ENCODE measurements at places on chromosomes 4 and X.

DNA sequence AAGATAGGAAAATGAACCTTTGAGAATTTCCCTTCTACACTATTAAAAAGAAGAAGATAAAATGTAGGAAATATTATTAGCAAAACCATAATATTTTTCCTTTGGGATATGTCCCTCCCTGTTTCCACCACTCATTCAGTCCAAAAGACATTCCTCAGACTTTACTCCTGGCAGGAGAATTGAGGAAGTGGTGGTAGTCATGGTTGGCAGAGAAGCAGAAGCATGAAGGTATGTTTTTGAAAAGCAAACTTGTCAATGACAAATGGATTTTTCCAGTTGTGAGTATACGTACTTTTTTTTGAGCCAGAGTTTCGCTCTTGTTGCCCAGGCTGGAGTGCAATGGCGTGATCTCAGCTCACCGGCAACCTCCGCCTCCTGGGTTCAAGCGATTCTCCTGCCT, 13.7 kb downstream of the STAG2 start:
- no peak for DNase-seq

GRCh38 chr4:135122457-135122856, 920.9 kb upstream of the PABPC4L start:
- no peak for DNase-seq

DNA sequence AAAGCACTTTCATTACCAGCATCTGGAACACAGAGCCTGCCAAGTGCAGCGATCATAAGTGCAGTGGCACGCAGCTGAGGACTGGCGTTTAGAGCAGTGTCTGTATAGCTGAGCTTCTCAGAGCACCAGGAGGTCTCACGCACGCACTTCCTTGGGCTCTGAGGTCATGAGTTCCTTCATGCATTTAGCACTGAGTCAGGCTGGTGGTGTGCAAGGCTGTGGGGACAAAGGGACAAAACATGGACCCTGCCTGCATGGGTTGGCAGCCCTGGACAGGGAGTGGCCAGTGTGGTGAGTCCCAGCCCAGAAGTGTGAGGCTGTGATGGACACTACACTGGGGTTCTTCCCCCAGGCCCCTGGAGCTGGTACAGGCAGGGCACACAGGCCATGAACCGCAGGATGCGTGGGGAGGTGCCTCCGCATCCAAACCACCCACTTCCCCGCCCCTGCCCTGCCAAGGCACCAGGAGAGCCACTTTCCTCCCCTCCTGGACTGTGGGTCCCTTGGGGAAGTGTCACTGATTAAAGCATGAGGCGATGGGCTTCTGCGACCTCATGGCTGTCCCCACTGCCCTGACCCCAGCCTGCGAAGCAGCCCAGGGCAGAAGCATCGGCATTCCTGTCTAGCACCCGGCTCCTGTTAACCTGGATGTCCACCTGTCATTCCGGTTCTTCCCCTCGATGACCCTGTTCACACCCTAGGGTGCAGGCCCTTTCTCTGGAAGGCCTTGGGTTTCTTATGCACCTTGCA, 37.2 kb upstream of the GPR78 start:
- no peak for DNase-seq

- DNase-seq, result no peak
Observed at GRCh38 chr4:21989351-21989750, 40.8 kb upstream of the KCNIP4 start.

- no peak for DNase-seq
Observed at GRCh38 chr4:55947254-55947882, 1.4 kb upstream of the CEP135 start.

- no peak for DNase-seq
Observed at GRCh38 chrX:110001740-110002299, 1.1 kb upstream of the TMEM164 start.

- no peak for DNase-seq
Observed at GRCh38 chr4:98098764-98099163, 44.5 kb downstream of the STPG2 start.

- no peak for DNase-seq
Observed at GRCh38 chrX:141924293-141924692, 20.6 kb downstream of the MAGEC1 start.

DNA sequence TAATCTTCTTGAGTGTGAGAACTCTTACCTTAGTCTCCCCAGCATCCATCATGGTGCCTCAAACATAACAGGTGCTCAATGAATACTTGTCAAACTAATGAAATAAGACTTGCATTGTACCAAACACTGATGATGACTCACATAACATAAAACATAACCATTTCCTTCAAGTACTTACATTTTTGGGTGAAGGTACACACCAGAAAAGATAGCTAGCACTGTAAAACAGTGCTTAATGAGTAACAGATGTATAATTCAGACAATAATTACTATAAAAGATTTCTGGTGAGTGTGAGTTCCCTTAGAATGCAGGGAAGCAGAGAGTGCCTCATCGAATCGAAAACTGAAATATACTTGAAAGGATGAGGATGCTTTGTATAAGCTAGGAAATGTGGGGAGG, 70.1 kb upstream of the HCCS start:
- DNase-seq, result no peak

GRCh38 chrX:28835991-28836390, 248.7 kb downstream of the IL1RAPL1 start:
- DNase-seq, result no peak

DNA sequence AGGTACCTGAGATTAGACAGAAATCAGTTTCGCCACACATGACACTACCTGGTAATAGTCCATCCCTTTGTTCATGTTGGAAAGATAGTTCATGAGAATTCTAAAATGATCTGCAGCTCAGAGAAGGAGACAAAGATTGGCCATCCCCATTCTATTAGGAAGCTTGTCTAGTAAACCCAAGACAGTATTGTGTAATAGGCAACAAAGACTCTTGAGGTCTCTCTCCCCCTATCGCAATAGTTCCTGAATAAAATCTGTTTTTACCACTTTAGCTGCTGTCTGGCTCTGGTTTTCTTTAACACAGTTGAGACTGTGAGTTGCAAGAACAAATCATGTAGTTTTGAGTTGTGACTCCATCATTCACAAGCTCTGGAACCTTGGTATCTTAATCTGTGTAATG, 14.8 kb upstream of the BBS7 start:
- no peak for DNase-seq

- no peak for DNase-seq
Observed at GRCh38 chr4:149095001-149095400, 652.8 kb upstream of the NR3C2 start.

DNA sequence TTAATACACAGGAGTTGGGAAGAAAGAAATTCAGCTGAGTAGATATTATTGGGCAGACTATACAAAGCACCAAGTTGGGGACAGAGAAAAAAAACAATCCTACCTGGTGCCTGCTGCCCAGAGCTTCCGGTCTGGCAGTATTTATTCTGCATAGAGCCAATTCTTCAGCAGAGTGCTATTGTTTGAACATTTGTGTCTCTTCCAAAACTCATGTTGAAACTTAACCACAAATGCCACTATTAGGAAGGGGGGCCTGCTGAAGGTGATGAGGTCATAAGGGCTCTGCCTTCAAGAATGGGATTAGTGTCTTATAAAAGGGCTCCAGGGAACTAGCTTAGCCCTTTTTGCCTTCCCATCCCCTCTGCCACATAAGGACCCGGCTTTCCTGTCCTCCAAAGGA, 136.2 kb downstream of the EVC2 start:
- DNase-seq, result no peak

GRCh38 chr4:120672558-120673147, 249.9 kb downstream of the PRDM5 start:
- DNase-seq, result no peak

GRCh38 chr4:2757426-2757825, 1.3 kb upstream of the TNIP2 start:
- no peak for DNase-seq
